DND-41 (cell line): ENCODE measurements at places on chromosomes 6 and 20.

- DNase-seq, result no peak
- H3K4me3 ChIP-seq, result no peak overlapping the region
- peaks cover 36% of the 10 kb centered on the region for H3K27me3 ChIP-seq
- no peaks in the 10 kb centered on the region for H3K36me3 ChIP-seq
- H3K4me1 ChIP-seq, result peaks cover 8% of the 10 kb centered on the region
Observed at GRCh38 chr20:4681991-4682401, 39.7 kb upstream of the PRND start.

GRCh38 chr20:22453244-22454080 lies 130.9 kb downstream of the FOXA2 start:
- no peak for DNase-seq
- H3K27ac ChIP-seq, result no peak overlapping the region
- H3K4me1 ChIP-seq, result no peaks in the 10 kb centered on the region
- H3K36me3 ChIP-seq, result no peaks in the 10 kb centered on the region

DNA sequence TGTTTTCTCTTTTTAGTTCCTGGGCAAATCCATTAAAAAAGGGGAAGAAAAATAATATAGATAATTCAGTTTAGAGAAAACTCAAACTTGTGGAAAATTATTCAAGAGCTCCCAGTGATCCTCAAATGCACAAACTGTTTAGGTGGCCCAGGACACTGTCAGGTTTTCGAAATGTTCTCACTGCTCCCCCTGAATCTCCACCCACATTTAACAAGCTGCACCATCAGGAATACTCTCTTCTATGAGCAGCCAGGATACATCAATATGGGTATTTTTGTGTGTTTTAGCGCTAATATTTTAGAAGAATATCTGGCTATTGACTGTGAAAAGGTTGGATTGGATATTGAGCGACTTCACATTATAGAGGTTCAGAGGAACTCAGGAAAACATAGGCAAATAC lies 43.9 kb downstream of the OR2B2 start:
- H3K4me1 ChIP-seq, result peaks cover 48% of the 10 kb centered on the region
- H3K4me3 ChIP-seq, result no peak overlapping the region
- H3K36me3 ChIP-seq, result no peaks in the 10 kb centered on the region; the same call in 1 of the 2 replicates
- no peak for DNase-seq
- no peaks in the 10 kb centered on the region for H3K27me3 ChIP-seq

DNA sequence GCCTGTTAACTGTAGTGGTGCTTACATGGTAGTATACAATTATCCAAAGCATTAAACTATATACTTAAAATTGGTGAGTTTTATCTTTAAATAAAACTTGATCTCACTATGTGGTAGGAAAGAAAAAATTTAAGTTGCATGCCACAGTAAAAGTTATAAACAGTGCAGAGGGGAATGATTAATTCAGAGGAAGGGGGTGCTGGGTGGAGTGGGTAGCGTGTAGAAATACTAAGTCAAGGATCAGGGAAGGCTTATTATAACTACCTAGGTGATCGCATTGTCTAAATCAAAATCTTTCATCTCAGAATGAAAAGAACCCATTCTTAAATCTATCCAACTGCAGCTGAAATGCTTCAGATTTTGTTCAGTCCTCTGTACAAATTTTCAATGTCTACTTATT lies 428.3 kb downstream of the ADGRB3 start:
- H3K27ac ChIP-seq, result no peak overlapping the region
- no peak for DNase-seq
- H3K27me3 ChIP-seq, result no peaks in the 10 kb centered on the region
- no peak overlapping the region for H3K4me3 ChIP-seq

- no peak for DNase-seq
- no peaks in the 10 kb centered on the region for H3K4me1 ChIP-seq
- peaks cover 8% of the 10 kb centered on the region for H3K36me3 ChIP-seq
- no peak overlapping the region for H3K4me3 ChIP-seq
- H3K27me3 ChIP-seq, result no peaks in the 10 kb centered on the region
Observed at GRCh38 chr6:107235511-107235910, 120.2 kb upstream of the BEND3 start.

DNA sequence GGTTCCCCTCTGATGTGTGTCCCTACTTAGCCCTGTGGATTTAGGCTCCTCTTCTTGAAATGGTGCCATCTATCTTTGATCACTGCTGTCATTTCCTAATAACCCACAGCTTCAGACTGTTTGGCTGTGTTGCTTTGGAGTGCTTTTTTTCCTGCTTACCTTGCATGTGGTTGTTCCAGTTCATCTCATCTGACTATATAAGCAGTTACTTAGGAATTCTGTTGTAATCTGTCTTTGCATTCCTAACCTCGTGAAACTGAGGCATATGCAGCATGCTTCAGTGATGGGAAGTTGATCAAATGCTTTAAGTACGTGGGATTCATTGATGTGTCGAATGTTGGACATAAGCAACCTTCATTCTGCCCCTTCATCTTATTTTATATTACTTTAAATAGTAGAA lies 115.8 kb upstream of the FLRT3 start:
- no peaks in the 10 kb centered on the region for H3K36me3 ChIP-seq
- H3K27me3 ChIP-seq, result no peaks in the 10 kb centered on the region
- H3K4me1 ChIP-seq, result no peaks in the 10 kb centered on the region
- no peak overlapping the region for H3K4me3 ChIP-seq

GRCh38 chr20:14853079-14853478 lies 515.7 kb upstream of the FLRT3 start:
- no peak overlapping the region for H3K4me3 ChIP-seq
- DNase-seq, result no peak
- no peaks in the 10 kb centered on the region for H3K27me3 ChIP-seq
- H3K36me3 ChIP-seq, result no peaks in the 10 kb centered on the region

DNA sequence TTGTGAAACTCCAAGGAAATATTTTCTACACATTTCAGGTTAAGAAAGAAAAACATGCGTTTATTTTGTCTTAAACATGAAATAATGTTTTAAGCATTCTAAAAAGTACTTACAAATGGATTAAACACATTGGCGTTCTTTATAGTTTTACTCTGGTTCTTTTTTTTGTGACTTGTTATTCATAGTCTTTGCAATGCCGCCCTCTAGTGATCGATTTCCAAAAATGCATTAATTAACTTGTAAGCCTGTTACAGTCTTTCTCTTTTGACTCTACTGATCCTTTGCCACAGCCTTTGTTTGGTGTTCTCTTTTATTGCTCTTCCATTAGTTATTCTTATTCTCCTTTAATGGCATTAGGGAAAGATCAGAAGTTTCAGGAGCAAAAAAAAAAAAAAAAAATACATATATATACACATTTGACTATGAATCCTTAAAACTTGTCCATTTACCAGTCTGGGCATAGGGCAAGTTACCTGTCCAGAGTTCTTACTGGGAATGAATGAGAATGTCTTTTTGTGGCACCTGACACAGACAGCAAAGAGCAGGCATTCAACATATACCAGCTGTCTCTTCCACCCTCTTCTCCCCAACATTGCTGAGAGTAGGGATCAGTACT lies 59.9 kb downstream of the MACROD2 start:
- H3K4me1 ChIP-seq, result no peaks in the 10 kb centered on the region
- DNase-seq, result peak; percentile 24
- peaks cover 37% of the 10 kb centered on the region for H3K27me3 ChIP-seq
- no peaks in the 10 kb centered on the region for H3K36me3 ChIP-seq

- no peaks in the 10 kb centered on the region for H3K36me3 ChIP-seq
- H3K4me1 ChIP-seq, result no peaks in the 10 kb centered on the region
- H3K27ac ChIP-seq, result no peak overlapping the region
- DNase-seq, result no peak
Observed at GRCh38 chr20:49403012-49403411, 79.5 kb downstream of the KCNB1 start.

DNA sequence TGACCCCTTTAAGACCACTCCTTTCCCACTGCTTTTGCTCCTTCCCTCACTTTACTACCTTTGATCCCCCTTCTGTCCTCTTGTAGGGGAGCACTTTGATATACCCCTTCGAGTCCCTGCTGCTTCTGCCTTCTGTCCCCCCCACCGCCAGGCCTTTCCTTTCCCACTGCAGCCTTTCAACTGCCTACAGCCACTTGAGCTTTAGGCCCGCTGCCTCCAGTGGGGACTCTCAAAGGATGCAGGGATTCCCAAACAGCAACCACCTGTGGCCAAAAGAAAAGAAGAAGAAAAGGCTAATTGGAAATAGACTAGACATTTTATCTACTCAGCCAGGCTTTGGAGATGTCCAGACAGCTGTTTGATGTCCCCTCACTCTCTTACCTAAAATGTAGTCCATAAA lies 77.0 kb upstream of the DTNBP1 start:
- DNase-seq, result no peak
- no peaks in the 10 kb centered on the region for H3K4me1 ChIP-seq
- no peak overlapping the region for H3K27ac ChIP-seq
- H3K4me3 ChIP-seq, result no peak overlapping the region
- H3K27me3 ChIP-seq, result no peaks in the 10 kb centered on the region

DNA sequence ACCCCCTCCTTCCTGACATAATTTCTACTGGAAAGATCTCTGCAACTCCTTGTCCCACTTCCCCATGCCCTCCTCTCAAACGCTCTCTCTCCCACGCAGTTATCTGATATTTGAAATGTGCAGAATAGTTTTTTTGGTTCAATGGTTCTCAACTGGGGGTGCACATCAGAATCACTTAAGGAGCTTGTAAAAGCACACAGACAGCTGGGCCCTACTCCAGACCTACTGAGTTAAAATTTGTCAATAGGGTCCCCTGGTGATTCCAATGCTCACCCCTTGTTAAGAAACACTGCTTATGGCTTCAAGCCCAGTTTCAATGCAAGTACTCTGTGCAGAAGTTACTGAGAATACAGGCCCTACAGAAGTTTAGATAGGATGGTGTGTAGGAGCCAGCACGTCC lies 45.2 kb upstream of the KCNK16 start:
- peaks cover 3% of the 10 kb centered on the region for H3K27me3 ChIP-seq
- no peaks in the 10 kb centered on the region for H3K4me1 ChIP-seq
- no peak overlapping the region for H3K4me3 ChIP-seq
- no peak for DNase-seq
- H3K36me3 ChIP-seq, result no peaks in the 10 kb centered on the region

GRCh38 chr6:70657706-70658105 lies 10.0 kb upstream of the SMAP1 start:
- no peaks in the 10 kb centered on the region for H3K36me3 ChIP-seq
- no peak for DNase-seq
- H3K4me3 ChIP-seq, result no peak overlapping the region
- H3K27ac ChIP-seq, result no peak overlapping the region
